HS-27A (cell line): ENCODE measurements at places on chromosomes 5 and 9.
A peak's percentile ranks its signal among the peaks of the same experiment; 100 is the strongest.

DNA sequence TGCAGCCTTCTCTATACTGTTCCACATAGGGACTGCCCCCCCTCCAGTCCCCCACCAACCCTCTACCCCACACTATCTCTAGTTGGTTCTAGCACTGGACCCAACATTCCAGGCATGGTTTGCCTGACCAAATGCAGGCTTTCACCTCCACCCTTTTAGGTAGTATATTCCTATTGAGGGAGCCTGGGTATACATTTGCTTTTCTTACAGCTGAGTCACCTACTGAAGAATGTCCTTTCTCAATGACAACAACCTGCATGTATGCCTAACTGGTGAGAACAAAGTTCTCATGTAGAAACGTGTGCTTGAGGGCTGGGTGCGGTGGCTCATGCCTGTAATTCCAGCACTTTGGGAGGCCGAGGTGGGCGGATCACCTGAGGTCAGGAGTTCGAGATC lies 8.2 kb downstream of the TNIP1 start:
- peak; percentile 73 for DNase-seq

DNA sequence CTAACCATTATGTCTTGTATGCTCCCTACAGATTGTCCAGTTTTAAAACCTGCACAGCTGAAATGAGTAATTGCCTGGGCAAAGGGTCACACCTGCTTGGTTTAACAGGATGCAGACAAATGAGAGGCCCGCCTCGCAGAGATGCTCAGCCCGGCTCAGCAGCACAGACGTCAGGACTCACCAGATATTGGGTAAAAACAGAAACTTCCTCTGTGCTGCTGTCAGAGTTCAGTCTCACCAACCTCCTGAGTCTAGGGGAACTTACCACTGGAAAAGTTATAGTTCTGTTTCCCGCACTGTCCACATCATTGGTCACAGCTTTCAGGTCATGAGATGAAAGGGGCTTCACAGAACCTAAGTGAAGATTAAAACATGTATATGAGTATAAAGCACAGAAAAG lies 152.5 kb downstream of the ESM1 start:
- DNase-seq: no peak

- no peak for DNase-seq
Observed at GRCh38 chr5:146024034-146024433, 81.3 kb downstream of the PLAC8L1 start.

DNA sequence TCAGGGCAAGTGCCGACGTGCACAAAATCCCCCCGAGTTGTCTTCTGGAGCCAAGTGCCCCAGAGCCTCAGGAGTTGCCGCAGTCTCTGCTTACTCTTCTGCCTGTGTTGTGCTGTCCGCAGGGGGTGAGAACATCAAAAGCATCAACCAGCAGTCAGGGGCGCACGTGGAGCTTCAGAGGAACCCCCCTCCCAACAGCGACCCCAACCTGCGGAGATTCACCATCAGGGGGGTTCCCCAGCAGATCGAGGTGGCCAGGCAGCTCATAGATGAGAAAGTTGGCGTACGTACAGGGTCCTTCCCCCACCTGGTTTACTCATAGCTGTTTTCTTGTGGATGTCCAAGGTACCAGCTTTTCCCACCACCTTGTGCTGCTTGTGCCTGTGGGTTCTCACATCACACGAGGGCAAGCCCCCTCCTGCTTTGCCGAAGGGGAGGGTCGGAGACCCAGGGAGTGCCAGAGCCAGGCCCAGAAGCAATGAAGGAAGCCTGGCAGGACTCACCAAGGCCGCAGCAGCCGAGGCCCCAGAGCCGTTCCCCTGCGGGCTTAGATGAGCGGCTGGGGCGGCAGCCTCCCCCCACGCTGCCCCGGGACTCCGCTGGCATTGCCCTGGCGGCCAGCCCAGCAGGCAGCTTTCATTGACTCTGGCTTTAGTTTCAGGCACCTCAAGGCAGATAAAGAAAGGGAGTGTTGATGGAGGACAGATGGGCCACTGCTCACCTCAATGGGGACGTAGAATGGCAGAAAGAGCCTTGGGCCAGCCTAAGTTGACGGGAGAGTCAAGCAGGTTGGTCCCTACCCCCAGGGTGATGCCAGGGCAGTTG lies 33.7 kb upstream of the PRDM12 start:
- DNase-seq: no peak

DNA sequence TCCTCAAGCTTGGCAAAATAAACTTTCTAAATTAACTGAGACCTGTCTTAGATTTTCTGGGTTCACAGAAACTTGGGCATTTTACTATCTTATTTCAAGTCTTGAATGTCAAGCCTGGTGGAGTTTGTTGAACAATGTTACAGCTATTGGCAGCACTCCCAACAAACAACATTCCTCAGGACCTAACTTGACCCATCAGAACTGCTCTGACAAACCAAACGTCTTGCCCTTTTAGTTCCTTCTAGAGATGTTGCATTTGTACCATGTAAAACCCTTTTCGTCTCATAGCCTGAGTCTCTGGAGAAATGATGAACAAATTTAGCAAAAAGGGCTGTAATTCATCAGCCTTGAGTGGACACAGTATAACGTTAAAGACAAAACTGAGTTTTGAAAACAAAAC lies 51.1 kb downstream of the GNA14 start:
- no peak for DNase-seq

DNA sequence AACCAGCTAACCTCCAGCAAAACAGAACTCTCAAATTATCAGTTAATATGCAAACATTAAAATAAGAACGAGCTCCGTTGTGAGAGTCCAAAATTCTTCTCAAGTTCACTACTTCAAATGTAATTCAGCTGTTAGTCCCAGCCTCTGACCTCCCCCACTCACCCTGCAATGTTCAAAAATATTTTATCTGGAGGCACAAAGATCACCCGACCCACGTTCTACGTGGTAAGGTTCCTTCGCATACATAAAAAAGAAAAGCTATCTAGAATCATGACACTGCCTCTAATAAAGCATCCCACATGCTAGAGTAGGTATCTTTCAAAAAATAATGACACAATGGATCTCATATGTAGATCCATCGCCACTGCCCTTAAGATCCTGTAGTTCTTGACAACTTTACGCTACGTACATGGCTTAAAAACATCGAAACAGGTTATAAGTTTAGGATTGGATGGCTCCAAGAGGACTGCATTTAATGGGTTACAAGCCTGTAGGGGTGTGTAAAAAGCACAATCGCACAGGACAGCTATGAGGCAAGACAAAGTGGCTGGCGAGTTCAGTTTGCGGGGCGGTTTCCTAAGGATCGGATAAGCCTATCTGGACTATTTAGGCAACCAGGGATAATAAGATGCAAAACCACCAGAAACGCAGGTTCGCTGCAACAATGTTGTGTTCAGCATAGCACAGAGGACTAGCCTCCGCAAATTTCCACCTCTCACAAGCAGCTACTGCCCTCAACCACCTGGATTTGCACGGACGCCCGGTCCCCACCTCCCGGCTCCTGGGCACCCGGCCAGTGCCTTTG lies 969 bp downstream of the CLK4 start:
- DNase-seq: no peak
